ENCODE measurements at places on chromosomes 1 and 21.

DNA sequence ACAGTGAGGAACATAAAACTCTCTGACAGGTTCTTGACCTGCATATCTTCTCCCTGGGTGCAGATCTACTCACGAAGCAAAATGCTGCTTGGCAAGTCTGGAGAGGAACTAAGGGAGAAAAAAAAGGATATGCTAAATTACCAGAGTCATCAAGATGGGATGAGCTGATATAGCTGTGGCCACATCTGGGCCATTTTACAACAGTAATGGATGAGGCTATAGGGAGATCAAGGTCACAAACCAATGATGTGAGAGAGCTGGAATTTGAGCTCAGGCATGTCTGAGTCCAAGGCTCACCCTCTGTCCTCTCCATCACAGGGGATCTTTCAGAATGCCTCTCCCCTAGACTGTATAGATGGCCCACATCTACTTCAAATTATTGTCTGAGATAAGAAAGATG is 26.2 kb downstream of the ZMYND12 start:
- DNase-seq, result no peak

- DNase-seq, result no peak
These were observed 330.5 kb upstream of the B3GALT2 start for GRCh38 chr1:193516755-193517388.

DNA sequence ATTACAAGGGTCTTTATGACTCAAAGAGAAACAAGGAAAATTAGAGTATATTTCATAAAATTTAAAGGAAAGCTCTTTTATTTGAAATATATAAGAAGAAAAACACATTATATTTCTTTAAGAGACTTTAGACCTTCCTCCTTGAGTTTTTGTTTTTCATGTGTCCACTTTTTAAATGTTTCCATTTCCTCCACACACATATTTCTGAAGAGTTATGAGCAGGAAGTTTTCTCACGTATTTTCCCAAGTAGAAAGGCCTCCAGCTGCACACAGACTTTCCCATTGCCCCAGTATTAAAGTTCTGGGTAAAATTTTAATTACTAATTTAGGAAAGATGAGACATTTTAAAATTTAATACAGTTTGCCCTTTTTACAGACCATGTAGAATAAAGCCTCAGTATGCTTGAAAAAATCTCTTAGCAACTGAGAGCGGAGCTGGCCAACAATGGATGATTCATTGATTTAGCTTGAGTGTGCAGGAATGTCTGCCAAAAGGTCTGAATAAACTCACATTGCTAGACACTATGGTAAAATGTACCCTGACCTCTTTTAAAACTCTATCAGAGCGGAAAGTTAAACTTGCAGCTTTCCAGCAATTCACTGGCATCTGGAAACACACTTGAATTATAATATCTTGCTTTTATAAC is 57.9 kb downstream of the DDAH1 start:
- peak; percentile 34 for DNase-seq

GRCh38 chr1:66981679-66982078 is 56.9 kb downstream of the MIER1 start:
- DNase-seq, result peak; percentile 74

DNA sequence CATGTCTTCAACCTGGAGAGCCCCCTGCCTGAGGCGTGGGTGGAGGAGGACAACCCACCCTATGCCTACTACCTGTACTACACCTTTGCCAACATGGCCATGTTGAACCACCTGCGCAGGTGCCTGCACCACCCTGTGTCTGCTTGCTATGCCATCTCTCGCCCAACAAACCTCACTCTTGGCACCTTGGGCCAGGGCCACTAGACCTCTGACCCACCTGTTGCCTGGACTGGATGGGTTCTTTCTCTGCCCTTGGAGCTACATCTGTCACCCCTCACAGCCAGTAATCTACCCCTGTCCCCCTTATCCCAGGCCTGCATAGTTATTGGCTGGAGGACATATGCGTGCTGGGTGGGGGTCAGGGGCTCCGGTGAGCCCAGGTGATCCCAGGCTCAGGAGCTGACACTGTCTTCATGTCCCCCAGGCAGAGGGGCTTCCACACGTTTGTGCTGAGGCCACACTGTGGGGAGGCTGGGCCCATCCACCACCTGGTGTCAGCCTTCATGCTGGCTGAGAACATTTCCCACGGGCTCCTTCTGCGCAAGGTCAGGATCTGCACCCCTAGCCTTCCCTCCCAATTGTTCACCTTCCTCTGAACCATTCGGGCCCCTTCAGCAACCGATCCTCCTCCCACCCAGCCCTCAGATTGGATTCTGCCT is 9.9 kb downstream of the AMPD2 start:
- no peak for DNase-seq

DNA sequence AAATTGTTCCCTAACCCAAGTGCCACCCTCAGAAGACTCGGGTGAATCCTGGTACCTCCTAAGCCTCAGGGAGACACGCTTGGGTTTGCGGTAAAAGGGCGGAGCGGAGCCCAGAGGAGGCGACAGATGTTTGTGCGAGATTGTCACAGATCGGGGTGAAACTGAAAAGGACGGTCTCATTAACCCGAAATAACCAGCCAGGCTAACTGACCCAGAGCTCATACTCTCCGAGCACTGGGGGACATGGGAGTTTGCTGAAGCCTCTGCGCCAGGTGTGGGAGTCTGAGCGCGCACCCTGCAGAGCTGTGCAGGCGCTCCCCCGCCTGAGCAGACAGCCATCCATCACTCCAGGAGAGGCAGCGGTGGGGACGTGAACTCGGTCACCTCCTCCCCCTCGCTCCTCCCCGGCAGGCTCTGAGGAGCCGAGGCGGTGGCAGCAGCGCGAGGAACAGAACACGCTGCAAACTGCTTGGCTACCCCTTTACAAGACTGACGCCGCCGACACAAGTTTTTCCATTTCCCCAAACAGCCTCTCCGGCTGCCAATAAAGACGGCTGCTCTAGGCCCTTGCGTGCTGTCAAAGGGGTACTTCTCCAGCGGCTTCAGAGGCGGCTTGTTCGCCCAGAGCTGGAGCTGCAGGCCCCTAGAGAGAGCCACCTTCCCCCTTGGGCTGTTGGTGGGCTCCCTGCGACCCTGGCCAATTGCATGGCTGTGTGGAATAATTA is 43.5 kb downstream of the RRAGC start:
- no peak for DNase-seq

DNA sequence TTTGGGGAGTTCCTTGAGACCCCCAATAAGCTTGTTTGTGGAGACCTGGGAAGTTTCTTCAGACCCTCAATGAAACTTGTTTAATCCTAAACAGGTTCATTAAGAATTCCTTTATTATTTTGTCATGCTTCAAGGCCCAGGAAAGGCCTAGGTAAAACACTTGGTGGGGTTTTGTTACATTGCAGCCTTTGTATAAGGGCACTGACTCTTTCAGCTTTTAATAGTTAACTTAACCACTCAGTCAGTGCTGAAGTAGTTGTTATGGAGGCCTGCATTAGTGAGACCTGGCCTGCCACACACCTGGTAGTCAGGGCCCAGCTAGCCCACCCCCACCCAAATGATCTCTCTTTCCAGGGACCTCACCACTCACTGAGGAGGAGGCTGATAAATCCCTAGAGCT is 103.7 kb downstream of the FCRL5 start:
- DNase-seq, result no peak

DNA sequence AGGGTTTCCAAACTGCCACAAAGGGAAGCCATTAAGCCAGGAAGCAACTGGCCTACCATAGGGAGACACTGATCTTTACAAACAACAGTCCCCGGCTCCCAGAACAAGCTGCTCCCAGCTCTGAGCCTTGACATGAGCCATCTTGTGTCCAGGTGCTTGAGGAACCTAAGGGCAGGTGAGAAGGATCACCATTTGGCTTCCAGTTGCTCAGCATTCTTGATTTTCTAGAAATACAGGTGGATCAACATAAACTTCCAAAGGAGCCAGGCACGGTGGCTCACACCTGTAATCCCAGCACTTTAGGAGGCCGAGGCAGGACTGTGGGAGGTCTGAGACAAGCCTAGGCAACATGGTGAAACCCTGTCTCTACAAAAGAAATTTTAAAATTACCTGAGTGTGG is 21.6 kb downstream of the ZBTB17 start:
- no peak for DNase-seq

GRCh38 chr1:27102707-27103468 is 52.0 kb downstream of the SLC9A1 start:
- DNase-seq, result peak; percentile 70

DNA sequence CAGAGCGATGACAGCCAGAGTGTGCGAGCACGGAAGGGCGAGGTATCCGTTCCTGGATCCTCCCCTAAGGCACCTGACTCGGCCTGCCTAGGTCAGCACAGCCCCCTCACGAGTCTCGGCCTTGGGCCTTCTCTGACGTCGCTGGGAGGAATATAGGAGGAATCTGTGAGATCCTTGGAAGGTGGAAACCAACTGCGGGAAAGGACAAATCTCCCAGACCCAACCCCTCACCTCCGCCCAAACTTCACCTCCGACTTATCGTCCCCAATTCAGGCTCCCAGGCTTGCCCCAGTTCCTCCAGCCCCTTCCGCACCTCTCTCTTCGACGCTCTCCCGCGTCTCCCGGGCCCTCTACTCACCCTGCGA is 494 bp downstream of the APH1A start:
- DNase-seq, result peak; percentile 70

DNA sequence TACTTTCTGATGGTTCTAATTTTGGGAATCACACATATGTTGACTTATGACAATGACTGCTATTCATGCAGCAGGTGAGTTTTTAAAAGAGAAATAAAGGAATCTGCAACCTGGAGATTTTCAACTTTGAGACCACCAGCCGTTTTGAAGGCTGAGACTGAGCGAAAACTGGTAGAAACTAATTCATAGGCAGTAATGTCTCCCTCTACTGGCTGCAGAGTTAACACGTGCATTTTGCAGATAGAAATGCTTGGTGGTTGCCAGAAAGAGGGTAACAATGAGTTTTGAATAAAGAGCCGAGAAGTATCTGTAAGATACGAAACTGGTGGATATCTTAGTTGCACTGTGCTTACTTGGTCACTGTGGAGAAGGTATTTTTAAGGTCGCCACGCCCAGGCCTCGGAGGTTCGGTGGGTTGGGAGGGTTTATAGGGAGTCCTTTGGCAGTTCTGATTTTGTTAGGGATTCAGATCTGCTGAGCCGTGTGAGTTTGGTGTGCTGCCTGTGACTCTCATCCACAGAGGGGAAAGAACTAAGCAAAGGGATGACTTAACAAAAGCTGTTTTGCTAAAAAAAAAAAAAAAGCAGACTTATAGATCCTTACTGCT is 83.0 kb downstream of the RYR2 start:
- peak; percentile 74 for DNase-seq

GRCh38 chr1:248822148-248823032 is 3.3 kb downstream of the SH3BP5L start:
- no peak for DNase-seq

- DNase-seq, result no peak
These were observed 43.6 kb downstream of the EPHB2 start for GRCh38 chr1:22754106-22754768.

DNA sequence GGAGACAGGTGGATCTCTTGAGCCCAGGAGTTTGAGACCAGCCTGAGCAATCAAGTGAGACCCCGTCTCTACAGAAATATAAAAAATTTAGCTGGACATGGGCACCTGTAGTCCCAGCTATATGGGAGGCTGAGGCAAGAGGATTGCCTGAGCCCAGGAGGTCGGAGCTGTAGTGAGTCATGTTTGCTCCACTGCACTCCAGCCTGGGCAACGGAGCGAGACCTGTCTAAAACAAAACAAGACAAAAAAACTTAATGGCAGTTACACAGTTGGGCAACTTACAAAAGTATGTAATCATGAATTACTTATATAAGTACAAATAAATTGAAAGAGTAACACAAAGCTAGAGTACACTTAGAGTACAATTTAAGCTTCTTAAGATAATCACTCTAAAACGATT is 25.2 kb downstream of the RC3H1 start:
- no peak for DNase-seq

Data from DMS53 (cell line).